ENCODE measurements at places on chromosomes 7 and 10.

DNA sequence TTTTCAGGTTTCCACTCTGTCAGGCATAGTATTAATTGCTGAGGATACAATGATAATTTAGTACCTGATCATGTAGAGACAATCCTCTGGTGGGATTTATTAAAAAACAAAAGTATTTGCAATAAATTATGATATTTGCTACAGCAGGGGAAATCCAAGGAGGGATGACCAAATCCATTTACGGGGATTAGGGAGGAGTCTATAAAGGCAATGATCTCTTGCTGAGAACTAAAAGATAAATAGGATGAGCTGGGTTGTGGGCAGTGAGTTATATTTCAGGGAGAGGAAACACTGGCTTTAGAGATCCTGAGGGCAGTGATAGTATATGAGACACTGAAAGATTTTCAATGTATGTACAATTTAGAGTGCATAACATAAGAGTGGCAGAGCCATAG is 305.5 kb downstream of the GPR37 start:
- no peak for DNase-seq

DNA sequence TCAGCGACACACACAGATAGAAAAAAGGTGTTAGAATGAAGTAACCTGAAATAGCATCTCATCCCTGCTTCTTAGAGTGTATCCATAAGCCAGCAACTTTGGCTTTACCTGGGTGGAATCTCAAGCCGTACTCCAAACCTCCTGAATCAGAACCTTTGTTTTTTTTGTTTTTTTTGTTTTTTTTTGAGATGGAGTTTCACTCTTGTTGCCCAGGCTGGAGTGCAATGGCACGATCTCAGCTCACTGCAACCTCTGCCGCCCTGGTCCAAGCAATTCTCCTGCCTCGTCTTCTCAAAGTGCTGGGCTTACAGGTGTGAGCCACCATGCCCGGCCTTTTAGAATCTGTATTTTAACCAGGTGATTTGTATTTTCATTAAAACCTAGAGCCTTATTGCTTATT is 9.0 kb downstream of the NRBF2 start:
- no peak for DNase-seq

DNA sequence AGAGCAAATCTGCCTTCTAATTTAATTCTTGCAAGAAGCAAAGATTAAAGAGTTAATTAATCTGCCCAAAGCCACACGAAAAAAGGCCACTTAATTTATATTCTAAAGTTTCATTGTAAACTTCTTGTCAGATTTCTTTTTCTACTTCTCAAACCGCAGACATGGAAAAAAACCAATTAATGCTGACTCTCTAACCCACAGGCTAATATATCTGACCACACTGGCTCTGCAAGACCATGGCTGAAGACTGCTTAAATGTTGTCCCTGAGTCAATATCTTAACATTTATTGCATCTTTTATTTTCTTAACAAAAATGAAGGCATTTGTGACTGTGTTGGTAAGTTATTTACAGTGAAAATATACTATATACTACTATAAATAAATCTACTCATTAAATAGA is 234.0 kb upstream of the SP8 start:
- DNase-seq, result no peak

- DNase-seq, result no peak
These were observed 19.9 kb downstream of the ZNRF2 start for GRCh38 chr7:30304177-30304884.

GRCh38 chr10:28627102-28627501 is 50.2 kb upstream of the BAMBI start:
- DNase-seq, result no peak

DNA sequence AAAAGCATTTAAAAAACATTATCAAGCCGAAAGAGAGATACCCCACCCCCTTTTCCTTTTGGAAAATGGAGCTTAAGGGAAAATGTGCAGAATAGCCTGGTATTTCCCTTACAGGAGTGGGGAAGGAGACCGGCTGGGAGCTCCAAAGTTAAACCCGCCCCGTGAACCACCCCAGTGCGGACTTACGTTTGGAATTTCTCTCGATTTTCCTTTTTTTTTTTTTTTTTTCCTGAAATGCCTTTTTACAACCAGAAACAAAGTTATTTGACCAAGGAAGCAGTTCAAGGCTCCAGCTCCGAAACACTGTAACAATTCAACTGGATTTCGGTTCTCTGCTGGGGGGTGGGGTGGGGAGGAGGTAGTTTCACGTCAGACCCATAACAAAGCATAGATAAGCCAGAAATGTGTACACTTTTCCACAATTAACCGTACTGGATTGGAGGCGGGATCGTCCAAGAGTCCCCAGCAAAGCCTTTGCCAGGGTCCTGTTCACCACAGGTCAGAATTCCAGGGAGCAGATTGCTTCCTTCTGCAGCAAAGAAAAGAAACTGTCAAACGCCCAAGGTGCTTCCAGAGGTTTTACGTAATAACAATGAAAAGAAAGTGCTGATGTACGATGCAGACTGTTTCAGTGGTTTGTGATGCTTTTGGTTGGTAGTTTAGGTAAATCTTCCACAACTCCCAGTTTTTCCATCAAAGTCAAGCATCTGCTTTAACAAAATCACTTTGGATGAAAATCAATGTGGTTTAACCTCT is 6.7 kb downstream of the SKIDA1 start:
- DNase-seq, result no peak

DNA sequence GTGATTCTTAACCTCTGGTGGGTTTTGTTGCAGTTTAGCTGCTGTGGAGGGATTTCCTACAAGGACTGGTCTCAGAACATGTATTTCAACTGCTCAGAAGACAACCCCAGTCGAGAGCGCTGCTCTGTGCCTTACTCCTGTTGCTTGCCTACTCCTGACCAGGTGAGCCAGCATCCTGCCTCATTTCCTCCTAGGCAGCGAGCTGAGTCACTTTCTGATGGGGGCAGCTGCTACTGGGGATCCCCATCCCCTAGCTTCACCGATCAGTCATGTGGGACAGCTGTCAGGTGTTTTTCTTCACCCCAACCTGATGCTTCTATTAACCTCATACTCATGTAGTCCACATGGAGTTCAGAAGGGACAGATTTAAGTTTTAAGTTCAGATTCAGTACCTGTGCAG is 21.7 kb upstream of the SMO start:
- DNase-seq, result peak; percentile 25

DNA sequence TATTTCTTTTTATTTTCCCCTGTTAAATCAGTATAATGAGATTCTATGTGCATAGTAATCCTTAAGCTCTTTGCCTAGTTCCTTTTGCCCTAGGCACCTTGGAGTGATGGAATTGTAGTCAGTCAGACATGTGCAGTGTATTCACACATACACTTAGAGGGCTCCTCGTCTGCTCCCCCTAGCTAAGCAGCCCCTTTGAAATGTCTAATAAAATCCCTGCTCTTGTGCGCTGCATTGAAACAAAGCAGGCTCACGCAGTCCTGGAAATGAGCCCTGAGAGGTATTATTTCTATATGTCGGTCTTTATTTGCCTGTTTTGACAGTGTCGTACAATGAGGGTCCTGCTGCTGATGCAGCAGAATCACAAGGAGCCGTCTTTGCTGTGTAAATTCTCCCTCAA is 258.7 kb downstream of the AUTS2 start:
- no peak for DNase-seq

- DNase-seq, result peak; percentile 84
These were observed 80.3 kb upstream of the FAM171A1 start for GRCh38 chr10:15451137-15452094.

DNA sequence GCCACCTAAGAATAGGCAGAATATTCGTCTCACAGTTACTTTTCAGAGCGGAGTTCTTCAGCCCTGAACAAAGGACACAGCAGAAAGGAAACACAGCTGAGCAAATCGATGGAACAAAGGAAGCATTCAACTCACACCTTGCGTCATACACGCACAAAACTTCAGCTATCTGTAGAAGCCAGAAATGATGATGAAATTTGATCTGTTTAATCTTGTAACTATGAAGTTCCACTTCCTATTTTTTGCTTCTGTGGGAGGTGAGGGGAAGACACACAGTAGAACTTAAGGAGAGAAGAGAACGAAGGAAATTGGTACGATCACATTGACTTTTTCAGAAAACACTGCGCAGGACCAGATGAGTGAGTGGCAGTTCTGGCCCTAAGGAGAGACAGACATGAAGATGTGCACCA is 26.2 kb downstream of the FAM171A1 start:
- no peak for DNase-seq

- peak; percentile 42 for DNase-seq
These were observed 8.7 kb upstream of the BAMBI start for GRCh38 chr10:28668363-28669226.

GRCh38 chr10:86770412-86770960 is 14.1 kb downstream of the BMPR1A start:
- DNase-seq, result peak; percentile 62

DNA sequence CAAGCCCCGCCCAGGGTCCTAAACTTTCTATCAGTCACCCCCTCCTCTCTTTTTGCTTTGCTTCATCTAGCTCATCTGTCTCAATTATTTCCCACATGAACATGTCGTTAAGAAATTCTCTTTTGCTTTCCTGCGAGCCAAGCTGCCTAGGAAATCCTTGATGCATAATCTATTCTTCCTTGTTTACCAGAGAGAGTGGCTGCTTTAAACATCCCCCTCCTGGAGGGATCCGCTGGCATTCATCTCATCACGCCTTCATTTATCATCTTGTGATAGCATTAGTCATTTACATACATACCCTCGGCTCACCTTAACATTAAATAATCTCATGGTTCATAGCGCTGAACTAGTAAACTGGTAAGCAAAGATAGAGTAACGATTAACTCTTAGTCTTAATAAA is 96.7 kb downstream of the ANK3 start:
- no peak for DNase-seq

GRCh38 chr7:25680636-25681035 is 452.4 kb upstream of the NPVF start:
- DNase-seq, result no peak

DNA sequence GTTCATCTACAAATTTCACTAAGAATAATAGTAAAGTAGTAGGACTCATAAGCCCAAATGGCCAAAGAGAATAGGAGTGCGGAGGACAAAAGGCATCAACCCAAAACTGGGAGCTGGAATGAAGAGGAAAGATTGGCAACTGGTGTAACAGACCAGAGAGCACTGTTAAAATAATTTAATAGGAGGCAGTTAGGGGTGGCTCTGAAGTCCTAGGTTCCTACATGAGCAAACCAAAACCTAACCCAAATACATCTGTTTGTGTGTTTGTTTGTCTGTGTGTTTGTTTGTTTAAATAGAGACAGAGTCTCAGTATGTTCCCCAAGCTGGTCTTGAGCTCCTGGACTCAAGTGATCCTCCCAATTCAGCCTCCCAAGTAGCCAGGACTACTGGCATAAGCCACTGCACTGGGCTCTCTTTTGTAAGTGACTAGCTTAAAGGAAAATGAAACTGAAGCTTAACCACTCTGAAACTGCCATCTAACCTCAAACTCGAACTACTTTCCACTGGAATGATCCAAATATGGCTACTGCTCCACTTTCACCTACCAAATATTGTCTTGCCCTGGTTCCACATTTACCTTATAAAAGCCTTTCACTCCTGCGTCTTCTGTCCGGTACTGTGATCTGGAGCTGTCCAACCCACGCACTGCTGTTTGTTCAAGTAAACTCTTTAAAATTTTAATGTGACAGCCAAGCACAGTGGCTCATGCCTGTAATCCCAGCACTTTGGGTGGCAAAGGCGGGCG is 94.9 kb downstream of the AKR1D1 start:
- DNase-seq, result no peak

GRCh38 chr10:49243610-49244283 is 55.2 kb upstream of the C10orf71 start:
- DNase-seq, result no peak

DNA sequence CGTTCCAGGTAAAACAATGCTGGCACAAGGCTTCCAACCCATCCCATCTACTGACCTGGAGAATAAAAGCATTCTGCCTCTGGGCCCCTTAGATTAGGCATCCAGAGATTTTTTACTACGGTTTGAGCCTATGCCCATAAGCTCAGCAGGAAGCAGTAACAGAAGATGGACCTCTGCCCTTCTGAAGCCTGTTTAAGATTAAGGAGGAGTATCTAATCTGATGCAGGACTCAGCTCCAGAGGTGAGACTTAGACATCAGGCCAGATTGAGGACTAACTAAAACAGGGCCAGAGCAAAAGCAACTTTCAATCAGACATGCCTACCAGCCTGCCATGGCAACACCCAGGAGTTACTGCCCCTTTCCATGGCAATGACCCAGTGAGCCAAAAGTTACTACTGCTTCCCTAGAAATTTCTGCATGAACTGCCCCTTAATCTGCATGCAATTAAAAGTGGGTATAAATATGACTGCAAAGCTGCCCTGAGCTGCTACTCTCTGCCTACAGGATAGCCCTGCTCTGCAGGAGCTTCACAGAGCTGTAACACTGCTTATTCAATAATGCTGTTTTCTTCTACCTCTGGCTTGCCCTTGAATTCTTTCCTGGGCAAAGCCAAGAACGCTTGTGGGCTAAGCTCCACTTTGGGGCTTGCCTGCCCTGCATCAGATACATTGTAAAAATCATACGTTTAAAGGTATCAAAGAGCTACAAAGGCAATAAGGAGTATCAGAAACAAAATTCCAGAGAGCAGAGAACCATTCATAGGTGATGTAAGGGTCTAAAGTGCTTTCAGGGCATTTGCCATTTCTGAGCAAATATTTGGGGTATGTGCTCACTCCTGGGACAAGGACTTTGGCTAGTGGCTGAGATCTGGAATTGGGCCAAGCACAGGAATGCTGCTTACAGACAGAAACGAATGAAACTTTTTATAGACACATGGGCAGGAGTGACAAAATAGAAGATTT is 25.0 kb upstream of the CNNM1 start:
- DNase-seq, result no peak

DNA sequence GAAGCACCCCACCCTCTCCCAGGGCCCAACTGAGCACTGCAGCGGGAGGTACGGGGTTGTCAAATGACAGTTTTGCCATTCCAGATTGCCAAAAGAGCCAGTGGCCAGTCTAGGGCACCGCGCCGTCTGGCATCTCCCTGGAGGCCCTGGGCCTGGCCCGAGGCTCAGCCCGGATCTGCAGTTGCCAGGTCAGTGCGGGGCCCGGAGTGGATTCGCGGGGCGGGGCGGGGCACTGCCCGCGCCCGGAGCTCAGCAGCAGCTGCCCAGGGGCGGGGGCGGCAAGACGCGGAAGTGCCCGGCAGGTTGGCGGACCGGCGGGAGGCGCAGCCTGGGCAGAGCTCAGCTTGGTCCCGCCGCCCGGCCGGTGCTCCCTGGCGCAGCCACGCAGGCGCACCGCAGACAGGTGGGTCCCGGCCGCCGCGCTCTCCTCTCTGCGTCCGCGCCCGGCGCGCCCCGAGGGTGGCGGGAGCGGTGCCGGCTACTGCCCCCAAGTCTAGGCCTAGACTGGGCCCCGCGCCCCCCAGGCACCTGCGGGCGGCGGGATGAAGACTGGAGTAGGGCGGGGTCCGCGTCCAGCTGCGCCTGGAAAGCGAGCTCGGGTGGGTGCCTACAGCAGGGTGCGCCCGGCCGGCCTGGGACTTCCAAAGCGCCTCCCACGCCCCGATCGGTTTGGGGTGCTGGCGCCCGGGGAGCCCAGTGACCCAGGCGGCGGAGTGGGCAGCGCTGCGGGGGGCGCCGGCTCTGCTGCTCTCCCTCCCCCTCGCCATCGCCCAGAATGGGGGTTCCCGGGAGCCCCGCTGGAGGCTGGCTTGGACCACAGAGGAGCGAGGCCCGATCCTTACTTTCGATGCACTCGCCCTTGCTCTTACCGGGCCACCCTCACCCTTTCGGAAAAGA is at the start of gene IRF5:
Gene IRF5, plus strand, starts transcription at position 281 of the 897 bp plus-strand sequence. CDS start 4,155 bp downstream, outside the sequence.
- no peak for DNase-seq

- DNase-seq, result no peak
These were observed 234.2 kb downstream of the PRPF18 start for GRCh38 chr10:13820964-13821337.
